Stimulated activated CD4-positive, alpha-beta T cell treated with anti-CD3 and anti-CD28 coated beads, Interleukin-1b, Interleukin-23, amount 100 ng/mL, for 24 hours (primary cell): ENCODE measurements at places on chromosomes 12 and 14.

- DNase-seq, result no peak
Measured at GRCh38 chr14:22460461-22461195, 128.4 kb downstream of the DAD1 start.

GRCh38 chr14:94391281-94391975, 3.0 kb upstream of the SERPINA1 start:
- no peak for DNase-seq

- no peak for DNase-seq
Measured at GRCh38 chr14:88604212-88604611, 41.4 kb downstream of the ZC3H14 start.

DNA sequence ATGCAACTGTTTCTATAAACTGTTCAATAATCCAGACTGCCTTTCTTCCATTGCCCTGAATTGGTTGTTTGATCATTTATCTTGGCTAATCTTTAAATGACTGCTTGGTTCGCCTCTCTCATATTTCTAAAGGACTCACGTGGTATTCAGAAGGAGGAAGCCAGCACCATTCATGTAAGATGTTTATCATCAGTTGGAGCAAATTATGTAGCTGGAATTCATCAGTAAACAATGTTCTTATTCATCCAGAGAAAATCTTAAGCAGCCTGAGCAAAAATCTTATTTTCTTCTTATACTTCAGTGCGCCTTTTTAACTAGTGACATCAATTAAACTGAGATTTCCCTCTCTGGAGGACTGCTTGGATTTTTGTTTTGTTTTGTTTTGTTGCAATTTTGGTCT, 538.7 kb upstream of the TMEM132C start:
- no peak for DNase-seq

- no peak for DNase-seq
Measured at GRCh38 chr12:47200446-47200845, 120.7 kb upstream of the AMIGO2 start.

GRCh38 chr12:47757840-47758583, 668 bp downstream of the RAPGEF3 start:
- no peak for DNase-seq

DNA sequence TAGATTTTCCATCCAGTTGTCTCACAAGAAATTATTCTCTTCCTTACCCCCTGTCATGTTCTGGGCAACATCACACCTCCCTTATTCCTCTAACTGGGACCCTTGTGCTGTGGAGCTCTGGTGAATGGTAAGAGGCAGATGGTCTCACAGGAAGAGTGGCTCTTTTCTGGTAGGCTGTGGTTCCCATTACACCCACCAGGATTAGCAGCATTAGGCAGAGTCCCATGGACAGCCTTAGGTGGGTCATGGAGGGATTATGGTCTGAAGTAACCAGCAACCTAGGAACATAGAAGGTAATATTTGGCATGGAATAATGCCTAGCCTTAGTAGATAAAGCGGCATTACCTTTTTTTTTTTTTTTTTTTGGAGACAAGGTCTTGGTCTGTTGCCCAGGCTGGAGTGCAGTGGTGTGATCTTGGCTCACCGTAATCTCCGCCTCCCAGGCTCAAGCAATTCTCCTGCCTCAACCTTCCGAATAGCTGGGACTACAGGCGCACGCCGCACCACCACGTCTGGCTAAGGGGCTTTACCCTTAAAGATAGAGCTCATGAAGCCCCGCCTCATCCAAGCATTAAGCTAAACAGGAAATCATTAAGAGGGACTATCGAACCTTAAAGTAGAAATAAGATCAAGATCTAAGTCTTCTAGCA, 4.0 kb downstream of the C14orf119 start:
- DNase-seq, result no peak

- no peak for DNase-seq
Measured at GRCh38 chr12:116210131-116210530, 67.4 kb downstream of the MED13L start.

DNA sequence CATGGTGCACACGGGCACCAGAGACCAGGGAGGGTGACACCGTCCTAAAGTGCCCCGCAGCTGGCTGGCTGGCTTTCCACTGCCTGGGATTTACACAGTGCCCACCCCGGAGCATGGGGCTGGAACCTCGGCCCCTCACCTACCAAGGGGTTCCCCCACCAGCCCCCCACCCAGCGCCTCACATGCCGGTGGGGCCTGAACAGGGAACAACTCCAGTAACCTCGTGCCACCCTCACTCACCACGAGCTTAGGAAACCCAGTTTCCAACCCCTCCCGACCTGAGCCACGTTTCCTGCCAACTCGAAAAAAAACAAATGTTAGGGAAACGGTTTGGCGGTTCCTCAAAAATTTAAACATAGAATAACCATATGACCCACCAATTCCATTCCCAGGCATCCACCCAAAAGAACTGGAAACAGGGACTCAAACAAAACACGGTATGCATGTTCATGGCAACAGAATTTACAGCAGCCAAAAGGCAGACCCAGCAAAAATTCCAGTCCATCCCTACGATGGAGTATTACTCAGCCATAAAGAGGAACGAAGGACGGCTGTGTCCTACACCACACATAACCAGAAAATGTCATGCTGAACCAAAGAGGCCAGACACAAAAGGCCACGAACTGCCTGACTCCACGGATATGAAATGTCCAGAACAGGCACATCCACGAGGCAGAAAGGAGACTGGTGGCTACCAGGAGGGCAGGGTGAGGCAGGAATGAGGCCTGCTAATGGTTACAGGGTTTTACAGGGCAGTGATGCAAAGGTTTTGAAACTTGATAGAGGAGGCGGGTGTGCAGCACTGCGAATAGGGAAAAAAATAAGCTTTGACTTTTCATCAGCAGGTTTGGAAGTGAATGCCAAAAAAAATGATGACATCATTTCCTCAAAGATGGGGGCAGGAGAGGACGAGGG, 68.9 kb downstream of the NCOR2 start:
- no peak for DNase-seq

GRCh38 chr14:97280526-97280925, 483.3 kb downstream of the VRK1 start:
- DNase-seq, result no peak

GRCh38 chr12:102917026-102917787, at the start of gene PAH:
Gene PAH (minus strand): TSS chr12:102917244. CDS start chr12:102917130, 114 bp downstream.
- DNase-seq, result no peak
